ENCODE measurements at places on chromosomes 7 and 10. TPM values are rescaled to one million over a fixed set of nuclear protein-coding genes. Genes with fewer than 3 reads are reported as not detected.

The SEMA3D gene
- 0.12 TPM for total RNA-seq

DNA sequence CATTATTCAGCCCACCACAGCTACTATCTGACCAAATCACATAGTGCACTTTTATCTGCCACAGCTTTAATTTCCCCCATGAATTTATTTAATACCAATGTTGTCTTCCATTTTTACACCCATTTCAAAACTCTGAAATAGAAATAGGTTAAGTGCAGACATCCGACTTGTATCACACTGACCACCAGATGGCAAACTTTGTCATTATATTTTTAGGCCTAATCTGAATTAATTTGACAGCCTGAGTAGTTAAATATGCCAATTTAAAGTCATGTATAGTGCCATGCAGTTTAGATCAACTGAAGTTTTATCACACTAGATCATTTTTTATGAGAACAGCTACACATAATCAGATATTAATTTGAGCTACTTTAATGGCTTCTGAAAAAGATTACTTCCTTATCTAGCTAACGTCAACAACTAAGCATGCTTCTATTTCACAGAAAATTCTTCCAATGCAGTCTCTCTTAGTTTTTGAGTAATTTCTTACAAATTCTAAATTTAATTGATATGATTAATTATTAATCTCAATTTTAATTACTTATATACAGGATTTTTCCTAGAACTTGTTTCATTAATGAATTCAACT, 566.4 kb downstream of the GFRA1 start:
- DNase-seq = no peak

The HOXA5 gene
- 0.26 TPM for total RNA-seq

DNA sequence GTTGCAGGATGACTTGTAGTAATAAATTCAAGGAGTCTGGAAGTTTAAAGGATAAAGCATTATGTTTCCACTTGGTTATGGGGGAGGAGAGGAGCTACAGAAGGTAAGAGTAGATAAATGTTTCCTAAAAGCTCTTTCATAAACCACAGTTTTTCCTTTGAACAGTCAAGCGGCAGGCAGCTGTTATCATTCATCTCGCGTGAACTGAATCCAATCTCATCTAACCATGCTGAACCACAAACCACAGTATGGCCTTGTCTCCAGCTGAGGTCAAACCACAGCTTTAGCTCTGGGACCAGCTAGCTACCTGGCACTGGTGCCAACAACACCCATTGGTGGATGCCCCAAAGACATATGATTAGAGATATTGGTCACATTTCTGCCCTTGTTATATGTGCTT, 63.3 kb downstream of the NOC3L start:
- no peak for DNase-seq

DNA sequence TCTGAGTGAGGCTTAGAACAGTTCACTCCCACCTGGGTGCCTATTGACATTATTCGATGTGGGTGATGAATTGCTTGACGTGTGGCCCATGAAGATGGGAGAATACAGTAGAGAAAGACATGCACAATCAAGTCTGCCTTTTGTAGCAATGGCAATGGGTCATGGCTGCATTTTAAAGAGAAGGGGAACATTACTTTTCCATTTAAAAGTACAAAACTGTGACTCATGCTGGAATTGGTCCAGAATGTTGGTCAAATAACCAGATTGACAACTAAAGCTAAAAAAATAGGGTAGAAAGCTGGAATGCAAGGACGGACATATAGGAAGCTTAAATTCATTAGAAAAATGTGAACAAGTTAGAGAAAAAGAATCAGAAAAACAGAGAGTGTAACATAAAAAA, 104.1 kb upstream of the SLC25A13 start:
- DNase-seq = no peak

GRCh38 chr7:116325517-116325916, 115.2 kb downstream of the TES start:
- no peak for DNase-seq

DNA sequence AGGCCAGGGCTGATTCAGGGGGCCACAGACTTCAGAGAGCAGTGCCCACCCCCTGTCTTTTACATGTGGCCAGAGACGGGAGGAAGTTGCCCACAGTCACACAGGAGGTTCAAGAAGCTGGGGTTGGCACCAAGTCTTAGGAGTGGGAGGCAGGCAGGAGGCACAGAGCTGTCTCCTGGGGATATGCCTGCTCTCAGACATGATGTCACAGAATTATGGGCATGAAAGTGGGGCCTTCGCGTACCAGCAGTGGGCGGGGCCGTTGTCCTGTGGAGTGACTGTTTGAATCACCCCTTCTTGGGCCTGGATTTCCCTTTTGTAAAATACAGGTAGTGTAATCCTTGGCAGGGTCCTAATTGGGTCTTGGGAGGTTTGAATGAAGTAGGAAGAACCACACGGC, 81.2 kb upstream of the PPIF start:
- DNase-seq = no peak

The PPP1R17 gene
- total RNA-seq = not detected

DNA sequence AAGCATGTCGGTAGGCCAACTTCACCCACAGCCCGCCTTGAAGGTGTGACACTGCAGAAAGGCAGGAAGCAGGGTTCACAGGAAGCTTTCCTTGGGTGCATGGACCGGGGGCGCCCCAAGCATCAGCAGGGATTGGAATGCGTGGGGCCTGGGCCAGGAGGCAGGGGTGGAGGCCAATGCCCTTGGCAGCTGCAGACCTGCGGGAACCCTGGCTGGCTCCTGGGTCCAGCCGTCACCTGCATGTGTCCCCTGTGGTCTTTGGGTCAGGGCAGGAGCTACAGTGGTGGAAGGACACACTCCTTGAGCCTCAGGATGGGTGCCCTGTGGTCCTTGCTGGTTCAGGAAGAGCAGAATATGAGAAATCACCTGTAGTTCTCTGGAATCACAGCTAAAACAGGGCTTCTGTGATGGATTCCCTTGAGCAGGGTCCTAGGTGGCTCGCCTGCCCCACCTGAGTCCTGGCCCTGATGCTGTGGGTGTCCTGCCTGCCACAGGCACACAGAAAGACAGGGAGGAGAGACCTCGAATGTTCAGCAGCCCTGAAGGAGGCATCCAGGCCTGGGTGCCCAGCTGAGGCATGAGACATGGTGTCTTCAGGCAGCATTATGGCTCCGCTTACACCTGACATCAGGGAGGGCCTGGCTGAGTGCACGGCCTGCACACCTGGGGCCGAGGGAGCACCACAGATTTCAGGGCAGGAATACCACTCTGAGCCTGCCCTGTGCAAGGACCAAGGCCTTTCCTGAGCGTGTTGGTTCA, 15.1 kb downstream of the ANTXRL start:
- no peak for DNase-seq

The MRLN gene
- 0.35 TPM for total RNA-seq

- DNase-seq = no peak
Measured at GRCh38 chr10:8063128-8063908, 8.8 kb downstream of the GATA3 start.

GRCh38 chr10:122050311-122050710, 61.3 kb downstream of the TACC2 start:
- no peak for DNase-seq

GRCh38 chr7:102966465-102966864, 53.7 kb downstream of the LRRC17 start:
- DNase-seq = no peak

DNA sequence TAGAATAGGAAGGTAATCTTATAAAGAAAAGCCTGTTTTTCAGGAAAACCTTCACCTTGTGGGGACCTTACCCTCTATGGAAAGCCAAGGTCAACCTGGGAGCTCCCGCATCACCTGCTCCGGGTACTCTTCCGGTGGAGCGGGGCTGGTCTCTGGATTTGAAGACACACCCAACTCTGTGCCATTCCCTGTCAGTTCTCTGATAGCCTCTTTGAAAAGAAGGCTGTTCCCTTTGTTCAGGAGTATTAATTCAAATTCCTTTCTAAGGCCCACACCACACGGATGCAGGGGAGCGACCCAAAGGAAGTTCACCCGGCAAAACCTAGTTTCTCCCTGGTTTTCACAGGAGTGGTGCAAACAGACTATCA, 10.7 kb downstream of the CTBP2 start:
- no peak for DNase-seq

- no peak for DNase-seq
Measured at GRCh38 chr7:121824276-121824675, 48.7 kb upstream of the PTPRZ1 start.

GRCh38 chr7:44402401-44403060, 77.1 kb upstream of the CAMK2B start:
- no peak for DNase-seq

The PHTF2 gene
- total RNA-seq = 68.1 TPM

DNA sequence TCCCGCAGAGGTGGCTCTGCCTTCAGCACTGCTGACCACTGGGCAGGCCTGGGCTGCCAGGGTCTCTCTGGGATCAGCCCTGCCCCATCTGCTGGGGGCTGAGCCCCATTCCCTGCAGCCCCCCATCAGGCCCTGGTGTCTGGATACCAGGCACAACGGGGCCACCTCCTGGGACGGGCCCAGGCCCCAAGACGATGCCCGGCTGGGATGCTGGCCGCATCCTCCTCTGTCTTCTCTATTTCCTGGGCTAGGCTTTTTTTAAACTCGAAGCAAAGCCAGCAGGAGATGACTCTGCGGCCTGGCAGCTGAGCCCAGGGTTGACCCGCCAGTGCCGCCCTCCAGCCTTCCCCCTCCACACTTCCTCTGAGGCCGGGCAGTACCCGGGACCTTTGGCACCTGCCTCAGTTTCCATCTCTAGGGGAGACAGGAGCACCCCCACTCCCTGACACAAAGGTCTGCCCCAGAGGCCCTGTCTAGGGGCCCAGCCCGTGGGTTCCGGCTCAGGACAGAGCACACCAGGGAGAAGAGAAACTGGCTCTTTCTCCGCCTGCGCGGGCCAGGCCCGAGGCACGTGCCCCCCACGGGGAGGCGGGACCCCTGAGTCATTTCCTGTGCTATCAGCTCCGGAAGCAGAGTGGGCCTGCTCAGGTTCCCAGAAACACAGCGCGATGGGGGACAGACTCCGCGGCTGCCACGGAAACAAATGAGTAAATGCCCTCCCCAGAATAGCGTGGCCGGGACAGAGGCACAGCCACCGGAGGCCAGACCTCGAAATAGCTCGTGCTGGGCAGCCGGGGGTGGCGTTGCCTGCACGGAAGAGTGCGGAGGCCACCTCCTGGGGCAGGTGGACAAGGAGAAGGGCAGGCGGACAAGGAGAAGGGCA, 84.6 kb upstream of the PDGFA start:
- DNase-seq = peak; percentile 82

GRCh38 chr10:74548676-74549075, 277.7 kb upstream of the KAT6B start:
- no peak for DNase-seq

GRCh38 chr10:61702584-61702983, 39.9 kb downstream of the CABCOCO1 start:
- no peak for DNase-seq

The DNAJB12 gene
- 42.9 TPM for total RNA-seq

DNA sequence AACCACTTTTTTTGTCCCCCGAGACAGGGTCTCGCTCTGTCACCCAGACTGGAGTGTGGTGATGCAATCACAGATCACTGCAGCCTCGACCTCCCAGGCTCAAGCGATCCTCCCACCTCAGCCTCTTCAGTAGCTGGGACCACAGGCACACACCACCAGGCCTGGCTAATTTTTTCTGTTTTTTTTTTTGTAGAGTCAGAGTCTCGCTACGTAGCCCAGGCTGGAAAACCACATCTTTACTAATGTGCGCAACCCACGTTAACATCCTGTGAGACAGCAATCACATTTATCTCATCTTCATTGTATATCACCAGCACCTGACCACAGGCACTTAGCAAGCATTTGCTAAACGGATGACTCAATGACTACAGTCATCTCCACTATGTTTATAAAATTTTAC, 77.8 kb upstream of the ATP6V0A4 start:
- DNase-seq = no peak

The ADAP1 gene
- total RNA-seq = 15.4 TPM
